ENCODE measurements at places on chromosomes 11 and 22.

DNA sequence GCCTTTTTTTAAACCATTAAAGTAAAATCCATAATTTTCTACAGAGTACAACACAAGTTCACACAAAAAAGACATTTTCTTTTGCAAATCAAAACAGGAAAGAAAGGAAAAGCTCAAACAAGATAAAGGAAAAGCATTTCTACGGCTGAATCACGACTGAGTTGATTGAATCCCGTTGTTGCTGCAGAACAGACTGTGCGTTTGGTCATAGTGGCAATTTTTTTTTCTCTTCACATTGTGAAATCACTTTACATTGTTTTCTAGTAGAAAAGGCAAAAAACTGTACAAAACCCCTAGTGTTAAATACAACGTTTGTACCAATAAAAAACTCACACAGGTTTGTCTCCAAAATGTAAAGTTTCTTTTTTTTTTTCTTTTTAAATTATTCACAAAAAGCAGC, 17.3 kb upstream of the RAPSN start:
- DNase-seq, result no peak

- DNase-seq, result no peak
Measured at GRCh38 chr22:47627556-47628253, 865.3 kb downstream of the TBC1D22A start.

DNA sequence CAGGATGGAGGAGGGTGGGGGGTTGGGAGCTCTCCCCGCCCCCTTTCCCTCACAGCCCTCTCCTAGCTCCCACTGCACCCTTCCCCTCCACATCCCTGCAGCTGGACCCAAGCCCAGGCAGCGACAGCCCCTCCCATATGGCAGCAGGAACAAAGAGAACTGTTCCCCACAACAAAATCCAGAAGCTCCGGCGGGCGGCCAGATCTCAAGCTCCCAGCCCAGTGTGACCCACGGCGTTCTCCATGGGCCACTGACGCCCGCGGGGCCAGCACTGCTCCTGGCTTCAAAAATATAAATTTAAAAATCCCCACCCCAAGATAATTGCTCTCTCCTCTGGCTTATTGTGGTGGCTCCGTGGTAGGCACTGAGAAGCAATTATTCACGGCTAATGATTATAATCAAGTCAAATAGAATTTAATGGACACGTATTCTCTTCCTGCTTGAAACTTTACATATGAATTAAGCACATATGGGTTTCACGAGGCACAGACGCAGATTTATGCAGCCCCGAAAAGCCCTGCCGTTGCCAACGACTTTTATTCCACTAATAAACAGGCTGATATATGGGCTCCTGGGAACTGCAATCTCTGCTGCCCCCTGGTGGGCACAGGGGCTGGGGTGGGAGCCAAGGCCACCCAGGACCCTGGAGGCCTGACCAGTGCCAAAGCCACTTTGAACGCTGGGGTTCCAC, 17.5 kb downstream of the MACROD1 start:
- DNase-seq, result peak; percentile 43

DNA sequence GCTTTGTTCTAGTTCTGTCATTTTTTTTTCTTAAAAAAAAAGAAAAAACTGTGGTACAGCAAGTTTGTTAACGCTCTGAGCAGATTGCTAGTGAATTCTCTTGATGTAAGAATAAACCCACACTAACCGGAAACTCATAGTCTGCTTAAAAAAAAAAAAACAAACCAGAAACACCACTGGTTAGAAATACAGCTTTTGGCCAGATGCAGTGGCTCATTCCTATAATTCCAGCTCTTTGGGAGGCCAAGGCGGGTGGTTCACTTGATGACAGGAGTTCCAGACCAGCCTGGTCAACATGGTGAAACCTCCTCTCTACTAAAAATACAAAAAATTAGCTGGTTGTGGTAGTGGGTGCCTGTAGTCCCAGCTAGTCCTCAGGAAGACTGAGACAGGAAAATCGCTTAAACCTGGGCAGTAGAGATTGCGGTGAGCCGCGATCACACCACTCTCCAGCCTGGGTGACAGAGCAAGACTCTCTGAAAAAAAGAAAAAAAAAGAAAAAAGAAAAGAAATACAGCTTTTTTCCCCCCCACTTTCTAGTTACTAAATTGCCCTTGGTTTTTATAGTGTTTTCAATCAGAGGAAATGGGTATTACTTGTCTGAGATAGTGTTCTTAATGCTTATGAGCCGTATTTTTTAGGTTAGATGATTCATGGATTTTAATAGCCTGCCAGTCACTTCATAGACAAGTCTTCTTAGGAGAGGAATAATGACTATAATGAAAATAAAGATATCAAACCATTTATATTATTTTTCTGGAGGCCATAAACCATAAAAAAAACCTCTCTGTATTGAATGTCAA, 222.8 kb downstream of the DDX10 start:
- no peak for DNase-seq

DNA sequence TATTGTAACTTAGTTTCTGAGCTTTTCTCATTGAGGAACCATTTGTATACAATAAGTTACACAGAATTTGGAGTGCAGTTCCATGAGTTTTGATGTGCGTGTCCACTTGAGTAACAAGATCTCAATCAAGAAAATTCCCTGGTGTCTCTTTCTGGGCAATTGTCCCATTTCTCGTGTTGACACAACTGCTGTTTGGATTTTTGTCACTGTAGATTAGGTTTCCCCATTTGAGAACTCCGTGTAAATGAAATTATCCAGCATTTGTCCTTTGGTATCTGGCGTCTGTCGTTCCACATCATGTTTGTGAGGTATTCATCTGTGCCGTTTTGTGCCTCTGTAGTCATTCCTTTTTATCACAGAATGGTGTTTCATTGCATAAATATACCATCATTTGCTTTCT, 547.0 kb downstream of the TBC1D22A start:
- DNase-seq, result no peak

GRCh38 chr22:29310065-29310862, 3.8 kb downstream of the GAS2L1 start:
- no peak for DNase-seq

GRCh38 chr11:57460022-57460757, at the start of gene RTN4RL2:
Gene RTN4RL2, plus strand, starts transcription at chr11:57460528. Its CDS starts 338 bp downstream, at chr11:57460866.
- DNase-seq, result peak; percentile 31

DNA sequence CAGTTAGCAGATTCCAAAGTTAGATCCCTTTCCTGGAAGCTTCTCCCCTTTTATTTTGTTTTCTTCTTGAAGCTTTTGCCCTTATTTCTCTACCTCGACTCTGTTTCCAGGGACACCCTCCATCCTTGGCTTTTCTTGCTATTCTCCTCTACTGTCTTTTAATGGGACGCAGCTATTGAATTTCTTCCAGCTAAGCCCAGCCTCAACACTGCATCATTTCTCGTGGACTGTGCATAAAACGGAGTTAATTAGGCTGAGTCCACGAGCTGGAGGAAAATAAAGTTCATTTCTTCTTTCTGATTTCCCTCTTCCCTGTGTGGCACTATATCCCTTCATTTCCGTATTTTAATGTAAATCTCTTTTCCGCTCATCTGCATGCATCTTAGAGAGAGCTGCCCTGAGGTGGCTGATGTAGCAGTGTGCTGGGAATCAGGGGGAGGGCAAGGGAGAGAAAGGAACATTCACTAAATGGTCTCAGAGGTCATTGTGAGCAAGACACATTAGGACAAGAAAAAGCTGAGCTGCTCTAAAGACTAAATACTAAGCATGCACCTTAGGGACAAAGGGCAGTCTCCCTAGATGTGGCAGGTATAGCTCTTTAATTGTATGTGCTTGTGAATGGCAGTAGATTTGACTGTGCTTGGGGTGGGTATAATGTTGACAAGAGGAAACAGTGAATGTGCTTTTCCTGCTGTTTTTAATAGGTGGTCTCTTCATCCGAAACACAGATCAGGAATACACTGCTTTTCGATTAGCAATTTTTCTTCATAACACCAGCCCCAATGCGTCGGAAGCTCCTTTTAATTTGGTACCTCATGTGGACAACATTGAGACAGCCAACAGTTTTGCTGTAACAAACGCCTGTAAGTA, 1.9 kb downstream of the GRIA4 start:
- DNase-seq, result no peak

GRCh38 chr11:47848700-47849155, 578 bp upstream of the NUP160 start:
- no peak for DNase-seq

DNA sequence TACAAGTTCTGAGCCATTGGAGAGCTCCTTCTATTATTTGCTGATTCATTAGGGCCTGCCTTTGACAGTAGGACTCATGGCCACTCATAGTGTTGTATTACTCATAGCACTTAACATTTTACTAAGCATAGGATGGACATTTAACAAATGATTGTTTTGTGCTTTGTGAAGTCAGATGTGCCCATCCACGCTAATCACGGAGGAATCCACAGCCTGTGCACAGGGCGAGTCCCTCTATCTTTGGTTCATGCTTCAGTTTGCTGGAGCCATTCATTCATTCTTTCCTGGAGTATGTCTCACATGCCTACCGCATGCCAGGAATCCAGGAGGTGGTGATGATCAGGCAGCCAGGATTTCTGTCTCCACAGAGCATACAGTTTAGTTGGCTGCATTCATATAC, 254.1 kb downstream of the NTM start:
- DNase-seq, result no peak

- no peak for DNase-seq
Measured at GRCh38 chr11:10413268-10413667, 41.8 kb upstream of the AMPD3 start.

DNA sequence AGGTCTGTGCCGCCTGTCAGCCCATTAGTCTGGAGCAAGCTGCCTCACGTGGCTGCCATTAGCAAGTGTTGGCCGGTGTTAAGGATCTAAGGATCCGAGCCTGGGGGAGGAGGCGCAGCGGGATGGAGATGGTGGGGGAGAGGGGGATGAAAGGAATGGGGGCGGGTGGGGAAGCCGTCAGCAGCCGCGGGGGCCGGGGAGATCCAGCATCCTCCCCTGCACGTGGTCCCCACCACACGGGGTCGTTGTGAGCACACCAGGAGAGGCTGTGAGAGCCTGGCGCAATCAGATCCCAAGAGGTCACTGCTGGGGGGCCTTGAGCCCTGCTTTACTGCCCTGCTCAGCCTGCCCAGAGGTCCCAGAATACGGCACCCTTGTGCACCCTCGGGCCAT, 7.3 kb downstream of the CABP7 start:
- no peak for DNase-seq

GRCh38 chr22:27966168-27967064, 47.4 kb upstream of the PITPNB start:
- DNase-seq, result no peak

GRCh38 chr11:45391168-45391850, 105.2 kb upstream of the SYT13 start:
- DNase-seq, result no peak

DNA sequence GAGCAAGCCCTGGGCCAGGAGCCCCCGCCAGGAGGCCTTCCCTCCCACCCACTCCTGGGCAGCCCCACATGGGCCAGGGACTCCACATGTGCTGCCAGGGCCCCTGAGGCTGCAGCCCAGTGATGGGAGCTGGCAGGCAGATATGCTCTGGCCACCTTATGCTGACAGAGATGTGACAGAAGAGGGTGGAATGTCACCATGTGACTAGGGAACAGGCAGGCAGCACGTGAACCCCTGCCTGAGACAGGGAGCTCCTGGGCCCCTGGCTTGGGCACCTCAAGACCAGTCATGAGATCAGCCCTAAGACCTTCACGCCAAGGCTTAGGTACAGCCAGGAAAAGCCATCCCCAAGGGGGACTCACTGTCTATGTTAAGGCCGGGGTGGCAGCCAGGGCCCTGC, 9.1 kb downstream of the PRODH start:
- DNase-seq, result no peak

- no peak for DNase-seq
Measured at GRCh38 chr11:5300251-5300650, 1.5 kb downstream of the OR51B4 start.

GRCh38 chr11:8100605-8101004, 19.6 kb downstream of the TUB start:
- no peak for DNase-seq

GRCh38 chr11:1224111-1224490, 1.2 kb downstream of the MUC5B start:
- DNase-seq, result no peak

DNA sequence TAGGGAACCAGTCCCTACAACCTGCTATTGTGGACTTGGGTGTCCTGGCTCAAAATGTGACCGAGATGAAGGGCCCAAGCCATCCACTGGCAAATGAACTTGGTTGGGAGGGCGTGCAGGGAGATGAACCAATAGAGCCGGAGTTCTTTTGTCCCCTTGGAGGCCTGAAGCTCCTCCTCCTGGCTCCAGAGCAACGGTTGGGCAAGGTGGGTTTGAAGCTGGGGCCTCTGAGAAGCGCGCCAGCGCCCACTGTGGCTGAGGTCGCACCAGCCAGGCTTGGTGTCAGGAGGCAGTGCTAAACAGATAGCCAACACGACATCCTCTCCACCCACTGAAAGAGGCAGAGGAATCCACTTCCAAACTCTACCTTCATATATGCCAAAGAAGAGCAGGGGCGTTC, 36.0 kb upstream of the PACSIN2 start:
- no peak for DNase-seq

GRCh38 chr11:68749229-68750123, 1.8 kb downstream of the TESMIN start:
- no peak for DNase-seq

- DNase-seq, result no peak
Measured at GRCh38 chr11:134481135-134481534, 69.1 kb upstream of the B3GAT1 start.

DNA sequence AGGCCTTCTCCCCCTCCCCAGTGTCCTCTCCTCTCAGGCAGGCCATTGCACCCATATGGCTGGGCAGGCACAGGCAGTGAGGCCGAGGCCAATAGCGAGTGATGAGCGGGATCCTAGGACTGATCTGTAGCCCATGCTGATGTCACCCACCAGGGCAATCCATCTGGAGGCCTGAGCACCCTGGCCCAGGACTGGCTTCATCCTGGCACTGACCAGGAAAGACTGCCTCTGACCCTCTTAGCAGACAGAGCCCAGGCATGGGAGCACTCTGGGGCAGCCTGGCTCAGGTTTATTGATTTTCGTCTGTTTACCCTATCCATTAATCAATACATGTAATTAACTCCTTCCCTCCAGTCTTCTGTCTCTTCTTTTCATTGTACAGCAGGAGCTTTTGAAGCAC, 5.1 kb upstream of the TIRAP start:
- no peak for DNase-seq

- no peak for DNase-seq
Measured at GRCh38 chr11:114135737-114136151, 76.2 kb downstream of the ZBTB16 start.

- DNase-seq, result no peak
Measured at GRCh38 chr11:63871962-63872799, 33.3 kb downstream of the MARK2 start.

DNA sequence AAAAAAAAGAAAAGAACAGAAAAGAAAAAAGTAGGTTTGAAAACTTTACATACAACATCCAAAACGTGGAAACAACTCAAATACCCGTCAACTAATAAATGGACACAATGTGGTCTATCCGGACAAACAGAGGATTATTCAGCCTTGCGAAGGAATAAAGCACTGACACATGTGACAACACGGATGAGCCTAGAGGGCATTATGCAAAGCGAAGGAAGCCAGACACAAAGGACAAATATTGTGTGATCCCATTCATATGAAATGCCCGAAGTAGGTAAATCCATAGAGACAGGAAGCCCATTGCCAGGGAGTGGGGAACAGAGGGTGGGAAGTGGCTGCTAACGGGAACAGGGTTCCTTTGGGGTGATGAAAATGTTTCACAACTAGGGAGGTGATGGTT, 11.8 kb downstream of the RFPL1 start:
- DNase-seq, result peak; percentile 63
